ENCODE measurements at places on chromosomes 1 and 21. TPM values are rescaled to one million over a fixed set of nuclear protein-coding genes. Genes with fewer than 3 reads are reported as not detected.

DNA sequence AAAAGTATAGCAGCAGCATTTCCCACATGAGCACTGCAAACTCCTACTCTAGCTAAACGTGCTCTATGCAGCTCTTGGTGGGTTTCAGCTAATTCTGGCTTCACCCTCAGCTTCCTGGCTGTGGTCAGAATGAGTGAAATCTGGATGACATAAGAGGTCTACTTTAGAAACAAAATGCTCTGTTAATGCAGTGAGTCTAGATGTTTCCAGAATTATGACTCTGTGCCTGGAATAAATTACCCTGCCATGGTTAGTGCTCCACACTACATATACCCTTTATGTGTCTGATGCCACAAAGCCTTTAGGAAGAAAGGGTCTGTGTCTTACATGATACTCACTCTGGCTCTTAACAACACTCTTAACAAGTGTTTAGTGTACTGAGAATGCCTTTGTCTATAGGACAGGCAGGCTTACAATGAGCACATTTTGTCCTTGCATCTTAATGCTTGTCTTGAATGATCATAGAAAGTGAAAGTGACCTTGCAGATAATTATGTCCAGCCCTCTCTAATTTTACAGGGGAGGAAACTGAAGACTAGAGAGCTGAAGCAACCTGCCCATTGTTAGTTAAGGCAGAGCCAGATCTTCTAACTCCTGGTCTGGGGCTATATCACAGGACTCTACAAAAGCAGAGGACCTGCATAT lies 9.2 kb downstream of the S100A10 start:
- no peak for DNase-seq

DNA sequence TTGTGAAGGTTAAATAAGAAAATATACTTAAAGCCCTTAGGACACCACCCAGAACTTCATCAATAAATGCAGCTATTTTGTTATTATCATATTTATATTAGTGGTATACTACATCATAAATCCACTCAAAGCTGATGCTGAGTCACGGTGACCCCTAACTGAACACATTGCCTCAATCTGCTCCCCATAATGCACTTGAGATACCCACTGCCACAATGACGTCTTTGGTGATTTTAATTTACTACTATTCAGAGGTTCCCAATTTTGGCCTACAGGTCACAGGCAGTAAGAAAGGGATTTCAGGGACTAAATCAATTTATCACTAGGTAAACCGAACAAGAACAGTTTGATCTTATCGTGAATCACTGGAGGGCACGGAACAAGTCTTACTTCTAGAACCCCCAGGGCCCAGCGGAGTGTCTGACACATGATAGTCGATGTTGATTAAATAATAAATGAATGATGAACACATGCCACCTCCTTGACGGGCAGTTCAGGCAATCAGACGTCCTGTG lies 493 bp upstream of the CHD1L start:
- DNase-seq: no peak

DNA sequence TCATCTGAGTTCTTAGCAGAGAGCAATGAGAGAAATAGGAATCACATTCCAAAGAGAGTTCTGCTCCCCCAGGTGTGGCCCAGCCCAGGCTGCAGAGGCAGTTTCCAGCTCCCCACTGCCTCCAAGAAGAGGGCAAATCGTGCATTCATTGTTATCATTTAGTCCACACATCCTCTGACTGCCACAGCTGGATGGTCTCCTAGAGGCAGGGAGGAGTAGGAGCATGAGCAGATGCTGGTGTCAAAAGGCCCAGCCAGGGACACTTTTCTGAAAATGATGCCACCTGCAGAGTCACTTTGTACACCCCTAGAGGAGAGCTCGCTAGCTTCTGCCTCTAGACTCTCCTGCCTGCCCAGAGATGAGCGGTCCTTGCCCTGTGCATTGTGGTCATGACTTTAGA lies 33.6 kb upstream of the GNPAT start:
- peak; percentile 13 for DNase-seq

Gene FAM177B
- not detected for total RNA-seq

Gene ELAVL4
- total RNA-seq: 1.7 TPM

GRCh38 chr1:247445526-247446356 lies 12.2 kb downstream of the OR2B11 start:
- no peak for DNase-seq

GRCh38 chr1:85290826-85291225 lies 14.4 kb upstream of the BCL10 start:
- no peak for DNase-seq

Gene SPRR3
- total RNA-seq: not detected

DNA sequence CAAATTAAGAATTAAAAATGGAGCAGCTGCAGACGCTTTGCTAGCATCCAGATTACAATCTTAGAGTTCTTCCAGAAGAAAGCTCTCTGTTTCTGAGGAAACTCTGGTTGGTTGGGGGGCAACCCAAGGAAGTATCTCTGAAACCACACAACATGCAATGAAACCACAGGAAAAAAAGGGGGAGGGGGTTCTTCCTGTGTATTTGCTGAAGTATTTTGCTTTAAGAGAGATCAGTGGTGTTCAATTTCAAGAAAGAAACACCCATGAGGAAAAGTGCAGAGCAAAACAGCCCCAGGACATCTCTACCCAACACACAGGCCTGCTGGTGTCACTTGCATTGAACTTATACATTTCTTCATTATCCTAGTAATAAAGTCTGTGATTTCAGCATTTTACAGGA lies 19.7 kb upstream of the TIAM1 start:
- DNase-seq: no peak

Gene MPZ
- 5.6 TPM for total RNA-seq

Gene PRR9
- total RNA-seq: not detected

Gene RNU1-4
- under 0.01 TPM for total RNA-seq

GRCh38 chr1:80495806-80496205 lies 1304.9 kb upstream of the ADGRL2 start:
- DNase-seq: no peak

Gene SLC26A9
- total RNA-seq: not detected

Gene ARMH1
- 0.62 TPM for total RNA-seq

Gene HSPA6
- 0.04 TPM for total RNA-seq

- peak; percentile 96 for DNase-seq
Measured at GRCh38 chr1:27348861-27349783, 7.3 kb downstream of the SYTL1 start.

Gene PROK1
- total RNA-seq: not detected

GRCh38 chr21:28485301-28486022 lies 507.2 kb downstream of the LTN1 start:
- DNase-seq: no peak

DNA sequence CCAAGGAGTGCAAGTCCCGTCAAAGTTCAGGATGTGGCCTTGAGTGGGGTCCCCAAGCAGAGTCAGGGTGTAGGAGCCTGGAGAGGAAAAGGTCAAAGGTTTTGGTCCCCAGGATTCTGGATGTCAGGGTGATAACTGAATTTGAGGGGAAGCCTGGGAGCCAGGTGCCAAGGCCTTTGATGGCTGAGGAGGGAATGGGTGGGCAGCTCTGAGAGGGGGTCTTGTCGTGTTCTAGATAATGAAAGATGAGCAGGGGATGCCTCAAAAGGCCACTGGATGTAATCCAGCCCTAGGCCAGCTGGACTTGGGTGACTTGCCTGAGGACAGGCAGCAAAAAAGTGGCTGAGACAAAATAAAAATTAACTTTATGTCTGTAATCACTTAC lies 27.5 kb upstream of the KCNA2 start:
- no peak for DNase-seq

Gene NRAS
- total RNA-seq: 108 TPM

Measured in H7 (cell line).